Skeletal muscle cell (primary cell): ENCODE measurements at places on chromosomes 6 and 20.

GRCh38 chr20:18657575-18657974, 69.7 kb downstream of the DTD1 start:
- DNase-seq, result peak; percentile 88

GRCh38 chr20:44342248-44342647, 5.4 kb downstream of the R3HDML start:
- no peak for DNase-seq

DNA sequence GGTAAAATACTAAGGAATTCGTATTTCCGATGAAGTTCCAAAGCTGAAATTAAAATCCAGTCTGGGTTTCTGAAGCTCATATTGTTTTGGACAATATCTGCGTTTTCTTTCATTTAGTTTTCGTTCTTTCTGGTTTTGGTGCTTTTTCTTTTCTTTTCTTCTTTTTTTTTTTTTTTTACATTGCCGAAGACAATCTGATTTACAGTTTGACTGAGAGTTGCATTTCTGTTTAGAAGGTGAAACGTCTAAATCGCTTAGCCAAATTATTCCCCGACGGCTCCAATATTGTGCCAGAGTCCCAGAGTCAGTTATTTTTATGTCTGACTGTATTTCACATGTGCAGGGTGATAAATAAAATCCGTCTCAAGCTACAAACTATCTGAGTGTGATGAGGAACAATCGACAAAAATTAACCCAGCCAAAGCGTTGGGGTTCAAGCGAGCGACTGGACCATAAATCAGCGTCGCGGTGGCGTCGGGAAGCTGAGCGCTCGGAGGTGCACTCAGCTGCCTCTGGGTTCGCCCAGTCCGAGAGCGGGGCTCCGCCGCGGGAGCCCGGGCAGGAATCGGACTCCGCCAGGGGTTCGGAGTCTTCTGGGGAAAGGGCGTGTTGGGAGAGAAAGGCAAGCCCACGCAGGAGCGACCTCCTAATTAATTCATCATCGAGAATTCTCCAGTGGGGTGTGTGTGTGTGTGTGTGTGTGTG, 8.2 kb upstream of the TBX18 start:
- no peak for DNase-seq

GRCh38 chr6:2688401-2689064, 62.2 kb downstream of the MYLK4 start:
- peak; percentile 71 for DNase-seq

DNA sequence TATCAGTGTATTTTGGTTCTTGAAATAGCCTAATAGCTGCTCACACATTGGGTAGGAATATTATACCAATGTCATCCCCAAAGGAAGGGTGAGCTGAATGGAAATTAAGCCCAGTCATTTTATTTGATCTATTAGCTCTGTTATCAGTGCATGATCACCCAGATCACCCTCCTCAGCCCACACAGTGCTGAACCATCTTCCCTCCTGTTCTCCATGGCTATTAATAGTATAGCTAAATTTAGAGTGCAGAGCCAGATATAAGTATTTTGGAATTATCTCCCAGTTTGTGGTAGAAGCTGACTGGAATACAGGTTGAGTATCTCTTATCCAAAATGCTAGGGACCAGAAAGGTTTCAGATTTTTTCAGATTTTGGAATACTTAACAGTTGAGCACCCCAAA, 45.4 kb downstream of the KCTD20 start:
- no peak for DNase-seq

DNA sequence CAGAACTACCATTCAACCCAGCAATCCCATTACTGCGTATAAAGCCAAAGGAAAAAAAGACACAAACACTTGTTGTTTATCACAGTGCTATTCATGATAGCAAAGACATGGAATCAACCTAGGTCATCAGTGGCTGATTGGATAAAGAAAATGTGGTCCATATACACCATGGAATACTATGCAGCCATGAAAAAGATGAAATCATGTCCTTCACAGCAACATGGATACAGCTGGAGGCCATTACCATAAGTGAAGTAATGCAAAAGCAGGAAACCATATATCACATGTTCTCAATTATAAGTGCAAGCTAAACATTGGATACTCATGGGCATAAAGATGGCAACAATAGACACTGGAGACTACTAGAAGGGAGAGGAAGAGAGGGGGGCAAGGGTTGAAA, 299.6 kb downstream of the ADGRG6 start:
- DNase-seq, result no peak

DNA sequence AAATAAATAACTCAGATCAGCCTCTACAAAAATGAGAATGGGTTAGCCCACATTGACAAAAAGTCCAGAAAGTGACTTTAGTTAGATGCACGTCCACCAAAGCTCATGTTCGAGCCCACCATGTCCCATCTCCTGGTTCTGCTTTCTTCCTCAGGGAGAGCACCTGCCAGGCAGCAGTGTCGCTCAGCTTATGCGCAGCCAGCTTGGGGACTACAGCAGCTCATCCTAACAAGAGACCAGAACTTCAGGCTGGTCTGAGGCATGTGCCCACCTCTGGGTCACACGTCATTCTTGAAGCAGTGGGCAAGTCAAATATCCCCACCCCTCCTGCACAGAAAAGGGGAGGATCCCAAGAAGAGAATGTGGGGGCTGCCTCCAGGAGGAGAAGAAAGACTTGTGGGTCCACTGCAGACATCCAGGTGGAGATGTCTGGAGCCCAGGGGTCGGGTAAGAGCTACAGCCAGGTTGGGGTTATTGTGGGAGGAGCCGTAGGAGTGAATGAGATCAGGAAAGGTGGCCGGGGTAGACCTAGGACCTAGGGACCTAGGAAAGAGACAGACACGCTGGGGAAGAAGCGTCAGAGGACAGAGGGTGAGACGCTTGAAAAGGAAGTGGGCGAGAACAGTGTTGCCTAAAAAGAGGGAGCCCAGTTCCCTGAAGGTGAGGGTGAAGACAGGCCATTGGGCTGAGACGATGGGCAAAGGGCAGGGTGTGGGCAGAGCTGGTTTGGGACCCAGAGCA, 52.5 kb downstream of the SSR1 start:
- no peak for DNase-seq
